NCI-H1092 treated with DMSO at 0.1 percent for 48 hours (cell line): ENCODE measurements at places on chromosomes 12 and 14.

- no peak for DNase-seq
Measured at GRCh38 chr12:14540801-14541462, 26.8 kb downstream of the PLBD1 start.

GRCh38 chr14:86955771-86956354, 1037.1 kb downstream of the GALC start:
- no peak for DNase-seq

DNA sequence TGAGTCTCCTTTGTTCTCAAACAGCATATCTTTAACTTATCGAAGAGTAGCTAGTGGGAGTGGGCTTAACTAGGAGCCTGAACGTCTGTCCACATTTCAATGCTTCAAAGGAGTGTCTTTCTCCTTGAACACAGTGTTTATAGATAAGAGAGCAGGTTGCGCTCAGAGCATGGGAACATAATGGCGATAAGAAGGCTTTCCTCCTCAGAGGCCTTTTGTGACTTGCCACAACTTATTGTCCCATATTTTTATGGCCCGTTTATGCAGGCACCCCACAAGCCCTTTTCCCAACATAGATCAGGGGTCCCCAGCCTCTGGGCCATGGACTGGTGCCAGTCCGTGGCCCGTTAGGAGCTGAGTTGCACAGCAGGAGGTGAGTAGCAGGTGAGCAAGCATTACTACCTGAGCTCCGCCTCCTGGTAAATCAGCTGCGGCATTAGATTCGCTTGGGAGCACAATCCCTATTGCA, 2.6 kb upstream of the DDX47 start:
- DNase-seq, result no peak

DNA sequence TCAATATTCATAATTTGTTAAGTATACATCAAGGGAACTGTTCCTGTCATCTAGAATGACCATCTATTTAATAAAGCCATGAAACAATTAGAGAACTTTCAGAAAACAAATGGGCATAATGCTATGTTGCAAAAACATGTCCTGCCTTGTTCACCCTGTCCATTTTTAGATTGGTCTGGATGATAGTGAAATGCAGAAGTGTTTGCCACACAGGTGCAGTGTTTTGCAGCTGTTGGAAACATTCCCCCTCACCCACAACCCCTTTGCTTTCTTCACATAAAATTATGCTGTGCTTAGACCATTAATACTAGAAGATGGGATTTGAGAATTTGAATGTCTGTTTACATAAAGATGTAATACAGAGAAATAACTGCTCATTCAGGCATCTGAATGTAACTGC, 36.5 kb downstream of the LEMD3 start:
- DNase-seq, result no peak

- DNase-seq, result no peak
Measured at GRCh38 chr14:95258754-95259593, 60.7 kb downstream of the CLMN start.

GRCh38 chr14:91127924-91128323, 14.1 kb downstream of the DGLUCY start:
- no peak for DNase-seq

DNA sequence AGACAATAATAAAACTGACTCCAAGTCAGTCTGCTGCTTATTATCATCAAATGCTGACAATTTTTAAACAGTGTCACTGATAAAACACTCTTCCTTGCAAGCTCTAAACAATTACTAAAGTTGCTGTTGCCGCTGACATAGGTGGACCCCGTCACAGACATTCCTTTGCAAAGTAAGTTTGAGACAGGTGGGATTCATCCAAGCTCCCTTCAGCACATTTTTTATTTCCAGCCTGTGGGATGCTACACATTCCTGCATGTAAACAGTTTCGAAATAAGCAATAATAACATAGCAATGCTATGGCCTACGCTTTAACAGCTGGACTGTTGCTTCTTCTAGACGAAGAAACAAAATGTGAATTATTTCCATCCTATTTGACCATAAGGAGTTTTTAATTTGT, 85.4 kb upstream of the HIF1A start:
- DNase-seq, result no peak
